Fibroblast of lung (primary cell): ENCODE measurements at places on chromosomes 4 and X.

DNA sequence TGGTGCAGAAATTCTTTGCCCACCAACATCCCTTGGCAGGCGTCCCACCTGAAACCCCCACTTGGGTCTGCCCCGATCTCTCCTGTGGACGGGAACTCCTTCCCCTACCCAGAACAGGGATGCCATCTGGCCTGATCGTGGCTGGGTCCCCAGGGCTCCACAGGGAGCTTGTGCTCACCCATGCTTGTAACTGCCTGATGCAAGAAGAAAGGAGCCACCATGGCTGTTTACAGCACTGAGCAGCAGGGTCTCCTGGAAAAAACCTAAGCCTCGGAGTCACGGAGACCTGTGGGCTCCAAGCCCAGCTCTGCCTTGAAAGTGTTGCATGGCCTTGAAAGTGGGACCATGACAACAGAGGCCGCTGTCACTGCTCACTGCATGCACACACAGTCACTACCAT is 101.5 kb upstream of the AFAP1 start:
- DNase-seq, result no peak

- peak; percentile 81 for DNase-seq
These were observed 203.4 kb downstream of the ANAPC10 start for GRCh38 chr4:144894573-144894972.

- no peak for DNase-seq
These were observed 96.3 kb downstream of the ZNF827 start for GRCh38 chr4:145842224-145842887.

DNA sequence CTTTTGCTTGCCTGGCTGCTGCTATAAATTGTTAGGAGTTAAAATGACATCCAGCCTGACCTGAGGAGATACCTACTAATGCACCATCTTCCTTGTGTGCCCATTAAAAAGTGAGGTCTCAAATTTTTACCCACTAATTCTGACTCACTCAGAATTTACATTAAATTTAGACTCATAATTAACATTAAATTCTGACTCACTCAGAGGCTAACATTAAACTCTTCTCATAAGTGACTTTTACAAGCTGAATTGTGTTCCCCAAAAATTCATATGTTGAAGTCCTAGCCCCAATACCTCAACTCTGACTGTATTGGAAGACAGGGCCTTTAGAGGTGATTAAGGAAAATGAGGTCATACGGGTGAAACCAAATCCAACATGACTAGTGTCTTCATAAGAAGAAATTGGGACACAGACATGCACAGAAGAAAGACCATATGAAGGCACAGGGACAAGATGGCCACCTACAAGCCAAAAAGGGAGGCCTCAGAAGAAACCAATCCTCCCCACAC is 11.8 kb downstream of the CASP6 start:
- DNase-seq, result no peak

GRCh38 chr4:124203613-124204238 is 508.8 kb downstream of the ANKRD50 start:
- peak; percentile 86 for DNase-seq

- DNase-seq, result no peak
These were observed 90.5 kb downstream of the RTL5 start for GRCh38 chrX:72041176-72041575.

- DNase-seq, result peak; percentile 35
These were observed 133.0 kb upstream of the TMLHE start for GRCh38 chrX:155745792-155746191.

DNA sequence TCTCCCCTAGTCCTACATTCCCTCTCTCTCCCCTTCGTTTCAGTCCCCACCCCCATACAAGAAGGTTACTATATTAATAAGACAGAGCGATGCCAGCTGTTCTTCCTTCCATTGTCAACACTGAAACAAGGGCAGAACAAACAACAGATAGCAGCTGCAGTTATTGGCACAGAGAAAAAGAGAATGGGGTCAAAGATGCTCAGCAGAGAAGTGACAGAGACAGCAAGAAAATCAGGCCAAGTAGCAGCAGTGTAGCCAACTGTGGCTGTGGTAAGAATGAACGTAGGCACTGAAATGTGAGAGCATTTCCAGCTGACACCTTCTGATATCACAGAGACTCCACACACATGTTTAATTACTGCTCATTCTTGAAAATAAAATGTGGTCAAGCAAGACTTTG is 641.8 kb downstream of the FSTL5 start:
- peak; percentile 20 for DNase-seq

GRCh38 chr4:83563998-83564397 is 28.1 kb downstream of the GPAT3 start:
- no peak for DNase-seq

- no peak for DNase-seq
These were observed 135.1 kb upstream of the MSX1 start for GRCh38 chr4:4724321-4724720.

DNA sequence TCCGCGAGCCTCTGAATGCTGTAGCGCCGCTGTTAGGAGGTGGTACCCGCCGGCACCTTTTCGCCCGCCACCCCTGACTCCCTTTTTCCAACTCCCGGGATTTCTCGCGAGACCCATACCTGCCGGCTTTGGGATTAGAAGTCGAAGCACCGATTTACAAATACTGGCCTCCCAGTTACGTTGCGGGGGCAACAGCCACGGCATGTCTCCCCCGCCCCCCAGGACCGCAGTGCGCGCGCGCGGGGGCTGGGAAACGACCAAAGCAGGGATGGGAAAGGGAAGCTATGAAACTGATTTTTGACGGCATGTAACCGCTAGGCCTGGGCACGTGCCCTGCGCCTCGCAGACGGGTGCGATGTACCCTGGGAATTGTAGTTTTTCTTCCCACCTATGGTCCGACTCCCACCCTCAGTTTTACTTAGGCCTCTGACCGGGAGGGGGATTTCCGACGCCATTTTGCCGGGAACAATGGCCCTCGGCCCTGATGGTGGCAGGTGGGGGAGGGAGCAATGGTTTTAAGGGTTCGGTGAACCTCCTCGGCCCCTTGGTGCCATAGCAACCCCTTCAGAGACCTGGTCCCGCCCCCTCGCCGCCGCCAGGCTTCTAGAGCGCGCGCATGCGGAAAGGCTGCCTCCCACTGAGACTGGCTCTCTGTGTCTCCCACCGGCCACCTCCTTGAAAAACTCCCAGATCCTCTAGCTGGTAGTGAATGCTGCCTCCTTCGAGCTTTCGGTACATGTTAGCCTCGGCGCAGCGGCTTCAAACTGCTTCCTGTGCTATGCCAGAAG is 772 bp upstream of the WNK3 start:
- peak; percentile 74 for DNase-seq

GRCh38 chr4:148780426-148781005 is 338.3 kb upstream of the NR3C2 start:
- DNase-seq, result no peak

GRCh38 chr4:145041378-145041777 is 56.6 kb downstream of the ANAPC10 start:
- DNase-seq, result no peak

- DNase-seq, result peak; percentile 8
These were observed 142.0 kb downstream of the SLC10A7 start for GRCh38 chr4:146379744-146380143.

DNA sequence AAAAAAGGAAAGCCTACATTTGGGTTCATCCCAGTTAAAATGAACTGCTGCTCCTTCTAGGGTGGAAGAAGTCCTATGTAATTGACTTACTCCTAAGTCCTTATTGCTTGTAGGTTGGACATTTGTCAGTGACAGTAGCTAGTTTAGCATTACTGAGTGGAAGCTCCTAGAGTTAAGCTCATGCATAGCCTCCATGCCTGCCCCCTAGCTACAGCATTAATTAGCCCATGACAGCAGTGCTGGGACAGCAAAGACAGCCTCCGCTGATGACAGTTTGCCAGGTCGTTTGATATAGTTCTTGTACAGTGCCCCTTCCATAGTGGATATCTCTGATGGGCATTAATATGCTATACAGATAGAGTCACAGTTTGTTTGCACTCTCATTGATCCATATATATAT is 18.7 kb upstream of the GALNTL6 start:
- no peak for DNase-seq
